ENCODE measurements at places on chromosomes 1 and 21.

GRCh38 chr1:205515781-205516253, 11.3 kb downstream of the CDK18 start:
- no peak for DNase-seq

GRCh38 chr1:183910845-183911244, 105.9 kb downstream of the RGL1 start:
- no peak for DNase-seq

GRCh38 chr1:116532671-116533428, 38.0 kb downstream of the CD58 start:
- DNase-seq: no peak

- DNase-seq: no peak
Measured at GRCh38 chr1:38929476-38929875, 12.2 kb downstream of the RHBDL2 start.

DNA sequence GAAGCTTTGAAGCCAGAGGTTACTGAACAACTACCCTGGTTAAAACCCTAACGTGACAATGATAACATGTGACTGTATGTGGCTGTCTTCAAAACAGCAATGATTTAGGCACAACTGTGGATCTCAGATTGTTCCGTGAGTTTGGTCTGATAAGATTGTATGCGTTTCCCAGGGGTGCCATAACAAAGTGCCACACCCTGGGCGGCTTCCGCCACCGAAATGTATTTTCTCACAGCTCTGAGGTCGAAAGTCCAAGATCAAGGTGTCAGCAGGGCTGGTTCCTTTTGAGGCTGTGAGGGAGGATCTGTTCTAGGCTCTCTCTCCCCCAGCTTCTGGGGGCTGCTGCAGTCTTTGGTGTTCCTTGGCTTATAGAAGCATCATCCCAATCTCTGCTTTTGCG, 29.5 kb upstream of the ERG start:
- no peak for DNase-seq

DNA sequence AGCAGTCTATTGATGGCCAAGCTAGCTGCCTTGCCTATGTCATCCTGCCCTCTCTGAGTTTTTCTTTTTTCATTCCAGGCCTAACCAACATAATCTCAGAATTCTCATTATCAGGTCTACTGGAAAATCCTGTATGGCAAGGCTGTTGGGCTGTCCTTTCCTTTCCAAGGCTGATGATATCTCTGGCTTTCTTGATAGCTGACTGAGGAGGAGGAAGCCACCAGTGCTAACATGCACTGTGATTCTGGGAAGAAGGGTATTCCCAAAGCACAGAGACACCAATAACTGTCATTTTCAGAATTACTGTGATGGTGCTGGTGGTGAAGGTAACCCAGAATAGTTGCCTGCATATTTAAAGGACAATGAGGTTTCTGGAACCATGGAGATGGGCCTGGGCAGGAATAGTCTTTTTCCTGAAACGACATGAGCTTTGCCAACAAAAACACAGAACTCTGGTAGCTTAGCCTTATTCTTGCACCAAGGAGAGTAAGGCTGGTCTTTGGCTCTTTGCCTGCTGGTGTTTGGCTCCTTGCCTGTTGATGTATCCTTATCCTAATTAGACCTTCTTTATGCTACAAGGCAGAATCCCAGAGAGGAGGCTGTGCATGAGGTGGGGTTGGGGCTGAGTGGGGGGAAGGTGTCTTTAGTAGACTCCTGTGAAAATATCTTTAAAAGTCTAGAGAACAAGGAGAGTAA, 157.4 kb downstream of the TNFSF18 start:
- no peak for DNase-seq

DNA sequence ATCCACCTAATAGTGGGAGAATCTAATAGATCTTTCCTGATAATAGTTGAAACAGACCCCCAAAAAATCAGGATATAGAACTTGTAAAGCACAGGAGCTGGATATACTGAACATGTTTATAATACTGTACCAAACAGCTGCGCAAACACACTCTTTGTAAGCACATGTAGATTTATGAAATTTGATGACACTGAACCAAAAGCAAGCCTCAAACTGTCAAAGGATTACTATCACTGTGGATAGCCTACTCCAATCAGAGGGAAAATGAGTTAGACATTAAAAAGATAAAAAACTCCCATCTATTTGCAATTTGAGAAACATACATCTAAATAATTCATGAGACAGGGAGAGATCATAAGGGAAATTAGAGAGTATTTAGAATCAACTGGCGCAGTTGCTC, 26.1 kb downstream of the RCAN3 start:
- DNase-seq: no peak

GRCh38 chr1:2914702-2915101, 106.6 kb upstream of the ACTRT2 start:
- no peak for DNase-seq

- peak; percentile 67 for DNase-seq
Measured at GRCh38 chr1:27659497-27660299, 12.3 kb downstream of the IFI6 start.

DNA sequence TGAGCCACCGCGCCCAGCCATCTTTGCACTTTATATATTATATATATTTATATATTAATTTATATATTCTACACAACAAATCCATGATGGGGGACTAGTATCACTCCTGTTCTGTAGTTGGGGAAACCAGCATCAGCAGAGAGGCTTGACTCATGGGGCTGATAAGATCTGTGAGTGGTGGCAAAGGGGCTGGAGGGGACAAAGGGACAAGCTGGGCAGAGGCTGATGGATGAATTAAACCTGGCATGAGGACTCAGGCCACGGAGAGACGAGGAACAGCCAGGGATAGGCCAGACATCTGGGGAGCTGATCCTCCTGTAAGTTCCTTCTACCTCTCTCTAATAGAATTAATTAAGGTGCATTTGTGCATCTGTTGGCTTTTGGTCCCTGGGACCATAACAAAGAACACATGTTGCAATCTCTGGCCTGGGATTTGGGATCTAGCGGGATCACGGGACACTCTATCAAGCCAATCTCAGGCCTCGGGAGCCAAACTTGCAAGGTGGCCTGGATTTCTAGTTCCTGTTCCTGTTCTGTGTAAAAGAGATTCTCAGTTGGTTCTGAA, 7.6 kb downstream of the CNR2 start:
- no peak for DNase-seq

DNA sequence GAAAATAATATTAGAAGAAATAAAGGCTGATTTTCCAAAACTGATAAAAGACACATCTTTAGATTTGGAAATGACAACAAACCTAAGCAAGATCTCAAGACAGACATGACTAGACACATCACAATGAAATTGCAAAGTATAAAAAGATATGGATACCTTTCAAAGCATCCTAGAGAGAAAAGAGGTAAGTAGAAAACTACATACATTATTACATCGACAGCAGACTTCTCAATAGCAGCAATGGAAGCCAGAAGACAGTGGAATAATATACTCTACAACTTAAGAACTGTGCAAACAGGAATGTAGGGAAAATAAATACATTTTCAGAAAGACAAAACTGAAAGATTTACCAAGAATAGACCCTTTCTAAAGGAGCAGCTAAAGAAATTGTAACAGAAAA, 50.2 kb downstream of the DENND1B start:
- DNase-seq: no peak

DNA sequence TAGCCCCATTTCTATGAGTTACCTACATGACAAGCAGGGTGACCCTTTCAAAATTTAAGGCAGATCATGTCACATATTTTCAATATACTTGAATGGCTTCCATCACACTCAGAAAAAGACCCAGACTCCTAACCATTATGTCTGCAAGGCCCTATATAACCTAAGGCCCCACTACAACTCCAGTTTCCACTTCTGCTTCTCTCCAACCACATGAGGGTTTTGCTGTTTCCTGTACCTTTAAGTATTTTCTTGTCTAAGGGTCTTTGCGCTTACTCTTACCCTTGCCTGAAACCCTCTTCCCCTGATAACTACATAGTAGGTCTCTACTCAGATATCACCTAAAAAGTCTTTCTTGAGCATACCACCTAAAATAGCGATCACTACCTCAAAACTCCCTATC, 46.1 kb downstream of the SGIP1 start:
- DNase-seq: no peak

- DNase-seq: no peak
Measured at GRCh38 chr1:191432817-191433216, 725.4 kb upstream of the RGS18 start.

DNA sequence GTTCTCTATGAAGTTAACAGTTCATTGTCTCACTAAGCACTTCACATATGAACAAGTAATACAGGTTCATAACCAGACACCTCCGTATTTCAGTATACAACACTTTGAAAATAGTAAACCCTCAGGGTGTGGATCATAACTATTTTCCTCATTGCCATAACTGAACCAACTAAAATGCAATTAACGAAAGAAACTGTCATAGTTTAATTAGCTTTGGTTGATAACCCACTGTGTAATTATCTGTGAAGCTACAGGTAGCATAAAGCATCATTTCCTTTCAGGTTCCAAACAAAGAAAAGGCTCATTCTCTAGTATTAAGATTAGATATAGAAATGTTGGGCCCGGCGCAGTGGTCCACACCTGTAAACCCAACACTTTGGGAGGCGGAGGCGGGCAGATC, 58.5 kb downstream of the EIF4G3 start:
- DNase-seq: no peak

- DNase-seq: no peak
Measured at GRCh38 chr21:33984021-33984481, 68.4 kb upstream of the ATP5PO start.

- no peak for DNase-seq
Measured at GRCh38 chr21:40658311-40658710, 188.6 kb downstream of the DSCAM start.

DNA sequence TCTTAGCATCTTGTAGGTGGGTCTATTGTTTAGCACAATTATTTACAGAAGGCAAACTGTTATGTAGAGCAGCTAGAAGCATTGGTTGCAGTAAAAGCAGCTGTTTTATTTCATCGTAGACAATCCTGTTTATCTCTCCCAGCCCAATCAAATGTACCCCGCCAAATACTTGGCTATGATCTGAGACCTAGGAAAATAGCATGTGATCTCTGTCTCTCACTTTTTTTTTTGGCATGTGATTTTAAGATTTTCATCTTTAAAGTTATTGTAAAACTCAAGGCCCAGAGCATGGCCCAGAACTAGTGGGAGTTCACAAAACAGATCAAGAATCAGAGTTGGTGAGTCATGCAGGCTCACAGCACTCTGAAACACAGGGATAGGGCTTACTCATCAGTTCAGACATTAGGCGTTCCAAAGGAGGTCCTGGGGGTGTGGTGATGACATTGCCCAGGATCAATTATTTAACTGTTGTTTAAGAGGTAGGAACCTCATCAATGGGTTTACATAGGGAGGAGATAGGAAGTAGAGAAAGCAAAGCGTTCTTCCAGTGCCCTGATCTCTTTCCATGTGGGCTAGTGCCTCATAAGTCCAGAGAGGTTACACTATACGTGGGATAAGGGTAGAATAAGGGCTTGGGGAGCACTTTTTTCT, 40.2 kb downstream of the TBX19 start:
- DNase-seq: no peak

- DNase-seq: no peak
Measured at GRCh38 chr21:44948426-44949120, 8.7 kb downstream of the SLX9 start.

- DNase-seq: no peak
Measured at GRCh38 chr1:98940069-98940721, 64.5 kb downstream of the PLPPR5 start.

DNA sequence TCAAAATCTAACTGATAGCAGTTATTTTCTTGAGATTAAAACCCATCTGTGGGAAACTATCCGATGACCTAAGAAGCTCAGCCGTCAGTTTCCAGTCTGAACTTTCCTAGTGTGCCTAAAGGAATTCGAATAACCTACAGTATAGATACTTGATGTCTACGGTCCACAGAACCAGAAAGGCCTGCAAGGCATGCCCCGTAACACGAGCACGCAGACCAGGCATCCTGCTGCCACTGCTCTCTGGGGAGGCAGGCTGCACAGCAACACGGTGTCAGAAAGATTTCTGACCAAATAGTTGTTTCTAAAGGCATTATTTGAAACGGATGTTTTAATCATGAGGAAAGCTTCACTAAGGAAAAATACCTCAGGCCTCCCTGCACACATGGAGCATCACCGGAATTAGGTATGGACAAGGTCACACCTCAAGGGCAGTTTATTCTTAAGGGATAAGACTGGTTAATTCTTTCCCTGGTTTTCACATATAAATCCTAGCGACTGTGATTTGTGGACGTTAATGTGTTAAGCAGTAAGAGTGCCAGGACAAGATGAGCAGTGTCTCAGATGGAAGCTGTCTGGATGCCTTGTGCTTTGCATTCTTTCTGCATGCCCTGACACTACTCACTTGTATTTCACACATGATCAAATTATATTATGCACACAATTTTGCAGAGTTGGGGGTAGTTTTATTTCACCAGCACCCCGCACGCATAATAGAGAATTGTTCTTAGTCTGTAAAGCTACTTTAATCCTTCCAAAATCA, 49.0 kb upstream of the NADK start:
- DNase-seq: no peak

GRCh38 chr1:32881291-32881690, 5.0 kb upstream of the HPCA start:
- no peak for DNase-seq

- peak; percentile 80 for DNase-seq
Measured at GRCh38 chr21:43938751-43939442, 73.2 kb upstream of the TRAPPC10 start.
